Activated CD4-positive, alpha-beta memory T cell treated with anti-CD3 and anti-CD28 coated beads for 36 hours (primary cell): ENCODE measurements at places on chromosomes 3 and 15.

DNA sequence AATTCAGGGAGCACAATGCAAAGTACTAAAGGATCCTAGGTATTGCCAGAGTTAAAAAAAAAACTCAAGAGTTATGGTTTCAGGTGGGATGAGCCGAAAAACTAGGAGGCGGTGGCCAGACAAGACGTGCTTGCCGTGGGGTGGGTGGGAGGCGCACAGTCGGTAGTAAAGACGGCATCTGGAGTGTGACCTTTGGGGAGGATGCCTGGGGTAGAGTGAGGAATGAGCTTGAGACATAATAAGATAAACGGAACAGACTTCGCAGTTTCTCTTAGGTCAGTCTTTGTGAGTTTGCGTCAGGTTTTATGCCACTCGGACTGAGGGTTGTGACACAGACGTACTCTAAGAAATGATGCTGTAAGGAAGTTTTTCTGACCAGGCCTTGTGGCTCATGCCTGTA lies 139.6 kb downstream of the LRRK1 start:
- no peak for DNase-seq

GRCh38 chr3:10506696-10507095 lies 1.3 kb upstream of the ATP2B2 start:
- no peak for DNase-seq

GRCh38 chr3:187292631-187293515 lies 1.3 kb upstream of the MASP1 start:
- DNase-seq = no peak

GRCh38 chr3:52237657-52238172 lies 1.2 kb downstream of the TWF2 start:
- DNase-seq = no peak

DNA sequence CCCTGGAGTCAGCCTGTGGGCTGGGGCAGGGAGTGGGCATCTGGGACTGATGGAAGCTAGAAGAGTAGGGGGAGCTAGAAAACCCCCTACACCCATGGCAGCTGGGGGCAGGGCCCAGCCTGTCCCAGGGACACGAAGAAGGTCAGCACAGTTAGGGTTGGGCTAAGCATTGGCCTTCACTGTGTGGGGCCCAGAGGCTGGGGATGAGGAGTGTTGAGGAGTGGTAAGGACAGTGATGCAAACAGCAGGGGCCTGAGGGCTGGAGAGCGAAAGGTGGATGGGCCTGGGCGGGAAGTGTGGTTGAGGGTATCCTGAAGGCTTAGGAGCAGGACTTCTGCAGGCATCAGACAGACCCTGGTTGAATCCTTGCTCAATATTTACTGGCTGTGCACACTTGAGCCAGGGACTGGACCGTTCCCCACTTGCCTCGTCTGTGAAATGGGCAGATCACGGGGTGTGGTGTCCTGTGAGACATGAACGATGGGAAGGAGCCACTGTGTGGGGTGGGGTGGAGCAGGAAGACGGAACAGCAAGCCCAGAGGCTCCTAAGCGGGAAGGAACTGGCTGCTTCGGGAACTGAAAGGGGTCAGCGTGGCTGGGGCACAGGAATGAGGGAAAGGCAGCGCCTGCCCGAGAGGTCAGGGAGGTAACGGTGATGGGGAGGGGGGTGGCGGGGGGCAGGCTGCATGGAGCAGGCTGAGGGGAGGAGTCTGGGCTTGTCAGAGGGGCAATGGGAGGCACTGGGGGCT lies 7.3 kb downstream of the PRKCD start:
- DNase-seq = no peak

DNA sequence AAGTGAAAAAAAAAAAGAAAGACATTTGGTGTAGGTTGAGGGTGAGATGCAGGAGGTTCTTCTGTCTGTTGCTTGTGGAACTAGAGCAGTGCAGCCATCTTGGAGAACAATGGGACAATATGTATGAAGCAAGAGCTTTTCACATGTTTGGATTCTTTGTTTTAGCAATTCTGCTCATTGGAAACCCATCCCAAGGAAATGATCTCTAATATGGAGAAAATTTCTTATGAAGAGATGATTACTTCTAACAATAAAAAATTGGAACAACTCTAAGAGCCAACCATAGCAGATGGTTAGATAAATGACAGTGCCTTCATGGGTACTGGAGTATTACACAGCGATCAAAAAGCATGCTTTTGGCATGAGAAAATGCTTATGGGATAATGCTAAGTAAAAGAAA lies 56.3 kb downstream of the RASGRF1 start:
- no peak for DNase-seq

- no peak for DNase-seq
Observed at GRCh38 chr3:19948226-19948591, 1.3 kb downstream of the RAB5A start.

DNA sequence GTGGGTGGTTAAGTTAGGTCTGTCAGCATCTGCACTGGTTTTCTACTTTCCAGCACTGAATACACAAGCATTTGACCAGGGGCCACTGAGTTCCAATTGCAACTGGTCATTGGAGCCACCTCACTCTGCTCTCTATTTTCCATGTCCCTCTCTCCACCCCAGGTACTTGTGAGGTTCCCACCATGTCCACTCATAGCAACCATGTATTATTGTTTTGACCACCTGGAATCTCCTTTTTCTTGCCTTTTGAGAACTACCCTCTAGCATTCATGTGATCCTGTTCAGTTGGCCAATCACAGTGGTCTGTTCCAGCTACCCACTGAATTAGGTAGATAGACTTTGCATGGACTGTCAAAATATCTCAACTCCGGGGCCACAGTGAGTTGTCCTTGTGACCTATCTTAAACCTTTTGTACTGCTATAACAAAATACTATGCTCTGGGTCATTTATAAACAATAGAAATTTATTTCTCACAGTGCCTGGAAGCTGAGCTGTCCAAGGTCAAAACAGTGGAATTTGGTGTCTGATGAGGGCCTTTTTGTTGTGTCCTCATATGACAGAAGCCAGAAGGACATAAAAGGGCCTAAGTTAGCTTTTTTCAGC lies 20.2 kb upstream of the TM4SF18 start:
- no peak for DNase-seq

DNA sequence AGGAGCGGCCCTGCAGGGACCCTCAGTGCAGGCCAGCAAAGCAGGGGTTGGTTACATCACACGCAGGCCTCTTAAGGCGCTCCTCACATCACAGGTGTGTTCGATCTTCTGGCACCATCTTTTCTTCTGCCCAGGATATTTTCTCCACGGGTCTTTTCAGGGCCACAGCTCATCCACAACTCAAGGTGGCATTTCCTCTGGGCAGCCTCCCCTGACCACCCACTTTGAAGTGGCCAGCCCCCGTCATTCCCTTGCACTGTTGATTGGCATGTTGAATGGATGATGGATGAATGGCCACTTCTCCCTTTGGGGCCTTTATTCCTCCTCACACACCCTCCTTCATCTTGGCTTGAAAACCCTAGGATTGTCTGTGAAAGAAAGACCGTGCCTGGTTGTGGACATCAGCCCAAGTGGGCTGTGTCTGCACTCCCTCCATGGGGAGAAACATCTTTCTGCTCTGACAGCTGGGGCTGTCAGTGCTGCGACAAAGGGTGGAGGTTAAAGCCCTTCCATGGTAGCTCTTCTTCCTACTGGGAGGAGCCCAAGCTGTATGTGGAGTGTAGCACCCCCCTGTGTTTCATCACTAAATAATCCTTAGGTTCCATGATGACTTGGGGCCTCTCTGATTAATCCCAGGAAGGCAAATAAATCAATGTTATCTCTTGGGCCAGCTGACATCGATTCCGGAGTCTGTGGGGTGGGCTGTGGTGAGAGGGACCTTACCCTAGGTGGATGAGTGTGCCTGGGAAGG lies 102.5 kb downstream of the EPHB1 start:
- DNase-seq = no peak

DNA sequence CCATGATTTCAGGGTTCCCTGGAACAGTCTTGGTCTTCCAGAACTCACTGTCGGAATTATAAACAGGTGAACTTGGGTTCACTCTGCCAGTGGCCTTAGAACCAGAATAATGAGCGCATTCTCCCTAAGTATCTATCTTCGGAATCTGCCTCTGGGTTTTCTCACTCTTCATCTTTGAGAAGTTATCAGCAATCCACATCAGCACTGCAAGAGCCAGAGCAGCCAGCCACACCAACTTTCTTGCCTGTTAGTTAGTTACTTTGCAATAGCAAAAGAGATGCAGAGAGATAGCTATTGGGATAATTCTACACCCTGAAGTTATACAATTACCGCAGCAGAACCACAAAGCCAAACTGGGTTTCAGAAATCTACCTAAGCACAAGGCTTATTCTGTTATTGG lies 25.8 kb downstream of the GLB1 start:
- DNase-seq = no peak

- no peak for DNase-seq
Observed at GRCh38 chr3:83934192-83935021, 1024.4 kb upstream of the CADM2 start.

GRCh38 chr15:73744293-73744692 lies 8.9 kb downstream of the INSYN1 start:
- DNase-seq = no peak

DNA sequence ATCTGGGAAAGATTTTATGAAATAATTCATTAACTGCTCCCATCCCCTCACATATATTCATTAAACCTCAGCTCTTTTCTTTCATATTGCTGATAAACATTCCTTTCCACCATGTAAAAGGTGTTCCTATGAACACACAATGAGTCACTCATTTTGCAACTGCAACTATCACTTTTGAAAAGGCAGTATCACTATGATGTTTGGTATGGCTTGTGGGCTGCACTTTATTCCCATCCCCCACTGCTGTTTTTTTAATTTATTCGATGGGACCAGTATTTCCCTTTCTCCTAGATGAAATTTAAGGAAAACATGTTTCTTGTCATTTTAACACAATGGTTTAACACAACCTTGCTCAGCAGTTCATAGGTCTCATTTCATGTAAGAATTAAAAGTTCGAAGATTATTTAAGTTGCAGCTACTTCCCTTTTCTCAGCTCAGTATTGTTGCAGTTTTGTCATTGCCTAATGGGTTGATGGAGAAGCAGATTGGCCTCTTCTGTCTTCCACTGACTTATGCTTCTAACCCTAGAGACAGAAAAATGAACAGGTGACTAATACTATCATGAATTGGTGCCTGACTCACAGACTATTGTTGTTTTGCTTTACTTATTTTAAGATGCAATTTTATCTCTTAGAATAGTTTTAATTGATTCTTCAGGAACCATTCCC lies 280.3 kb downstream of the ZPLD1 start:
- DNase-seq = no peak

DNA sequence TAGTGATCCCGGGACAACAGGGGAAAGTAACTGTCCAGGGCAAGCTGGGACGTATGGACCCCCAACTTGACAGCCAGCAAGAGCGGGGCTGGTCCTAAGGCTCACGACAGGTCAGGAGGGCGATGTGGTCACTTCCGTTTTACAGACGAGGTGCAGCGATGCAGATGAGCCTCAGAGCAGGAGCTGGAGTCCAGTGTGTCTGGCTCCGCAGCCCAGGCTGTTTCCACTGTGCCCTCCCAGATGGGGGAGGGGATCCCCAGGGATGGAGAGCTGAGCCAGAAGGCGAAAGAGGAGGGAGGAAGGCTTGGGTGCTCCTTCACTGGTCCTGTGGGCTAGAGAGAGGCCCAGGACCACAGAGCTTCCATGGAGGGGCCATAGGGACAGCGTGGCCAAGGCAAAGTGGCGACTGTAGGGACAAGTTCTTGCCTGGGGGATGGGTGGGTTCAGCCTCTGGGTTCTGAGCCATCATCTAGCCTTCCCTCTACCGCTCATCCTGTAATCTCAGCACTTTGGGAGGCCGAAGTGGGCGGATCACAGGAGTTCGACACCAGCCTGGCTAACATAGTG lies 5.7 kb downstream of the SNX33 start:
- no peak for DNase-seq

- no peak for DNase-seq
Observed at GRCh38 chr15:99143242-99143641, 38.4 kb downstream of the SYNM start.

DNA sequence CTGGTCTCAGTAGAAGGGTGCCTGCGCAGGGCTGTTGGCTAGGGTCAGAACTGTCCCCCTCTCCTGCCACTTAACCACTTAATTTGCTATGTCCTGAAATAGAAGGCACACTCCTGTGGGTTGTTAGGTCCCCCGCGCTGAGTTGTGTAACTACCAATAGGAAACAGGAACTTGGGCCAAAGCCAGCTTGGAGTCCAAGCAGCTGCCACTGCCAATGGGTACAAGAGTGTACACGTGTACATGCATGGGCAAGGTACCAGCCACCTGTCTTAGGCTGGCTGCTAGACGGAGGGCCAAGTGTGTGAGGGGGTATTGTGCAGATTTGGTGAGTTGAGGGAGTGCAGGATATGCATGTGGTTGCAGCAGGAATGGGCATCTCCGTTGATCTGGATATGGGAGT lies 29.7 kb upstream of the POLG start:
- DNase-seq = no peak

DNA sequence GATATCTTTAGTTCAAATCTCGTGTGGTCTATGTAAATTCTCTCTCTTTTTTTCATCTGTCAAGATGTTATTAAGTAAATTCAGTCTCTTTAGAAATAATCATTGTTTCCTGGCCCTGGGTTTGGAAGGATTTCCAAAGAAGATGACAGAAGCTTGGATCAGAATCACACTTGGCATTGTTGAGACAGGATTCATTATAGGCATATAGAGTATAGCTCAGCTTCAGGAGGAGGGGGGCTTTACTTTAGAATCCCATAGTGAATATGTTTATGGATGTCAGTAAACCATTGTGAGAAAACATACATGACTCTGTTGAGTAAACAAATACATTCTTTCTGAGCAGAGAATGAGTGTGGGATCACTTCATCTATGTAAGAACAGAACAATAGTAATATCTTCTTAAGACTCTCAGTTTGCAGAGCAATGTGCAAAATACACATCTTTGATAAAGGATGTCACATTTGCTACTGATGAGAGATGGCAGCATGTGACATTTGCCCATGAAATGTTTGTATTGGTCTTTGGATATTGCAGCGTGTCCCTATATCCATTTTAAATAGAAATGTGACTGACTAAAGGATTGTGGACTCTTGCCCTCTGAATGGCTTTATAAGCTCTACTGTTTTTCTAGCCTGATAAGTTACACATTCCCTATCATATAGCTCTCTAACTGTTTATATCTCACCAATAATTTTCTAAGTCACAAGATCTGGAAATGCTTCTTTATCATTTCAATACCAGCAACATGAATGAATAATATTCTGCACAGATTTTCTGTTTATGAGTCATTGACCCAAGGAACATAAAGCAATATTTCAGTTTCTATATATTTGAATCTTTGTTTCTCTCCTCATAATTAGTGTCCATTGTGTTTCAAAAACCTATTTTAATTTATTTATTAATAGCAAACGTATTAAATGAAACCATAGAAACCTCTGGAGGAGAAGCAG lies 95.6 kb upstream of the THRB start:
- no peak for DNase-seq

DNA sequence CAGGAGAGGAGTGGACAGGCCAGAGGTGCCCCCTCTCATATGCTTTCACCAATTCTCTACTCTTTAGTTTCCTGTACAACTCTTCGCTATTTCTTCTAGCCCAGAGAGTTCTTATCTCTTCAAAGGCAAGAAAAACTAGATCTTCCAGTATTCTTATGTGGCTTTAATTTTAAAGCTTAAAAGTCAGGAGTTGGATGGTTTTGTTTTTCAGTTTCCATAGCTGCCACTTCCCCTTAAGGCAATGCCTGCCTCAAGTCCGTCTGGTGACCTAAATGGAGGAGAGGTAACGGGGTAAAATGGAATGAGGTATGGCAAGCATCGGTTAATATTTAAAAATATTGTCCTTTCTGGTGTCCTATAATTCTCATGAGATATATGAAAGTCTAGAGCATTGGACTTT lies 11.4 kb upstream of the VGLL3 start:
- no peak for DNase-seq

- DNase-seq = no peak
Observed at GRCh38 chr3:104990758-104991157, 376.0 kb upstream of the ALCAM start.
